ENCODE measurements at places on chromosomes 13 and 19.

DNA sequence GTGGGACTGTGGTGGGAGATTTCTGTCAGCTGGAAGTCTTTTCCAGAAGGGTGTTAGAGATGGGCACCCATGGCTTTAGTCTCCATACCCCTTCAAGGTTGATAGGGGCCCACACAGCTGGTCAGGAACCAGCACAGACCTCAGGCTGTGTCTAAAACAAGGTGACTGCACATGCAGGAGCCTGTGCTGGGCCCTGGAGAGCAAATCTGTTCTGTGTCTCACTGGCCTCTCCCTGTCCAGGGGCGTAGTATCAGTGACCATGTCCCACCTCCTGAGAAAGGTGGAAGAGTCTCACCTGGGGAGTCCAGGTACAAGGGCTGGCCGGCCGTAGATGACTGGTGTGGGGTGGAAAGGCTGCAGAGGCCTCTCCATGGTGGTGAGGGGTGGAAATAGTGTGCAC is 19.4 kb downstream of the ZNF175 start:
- no peak for DNase-seq

DNA sequence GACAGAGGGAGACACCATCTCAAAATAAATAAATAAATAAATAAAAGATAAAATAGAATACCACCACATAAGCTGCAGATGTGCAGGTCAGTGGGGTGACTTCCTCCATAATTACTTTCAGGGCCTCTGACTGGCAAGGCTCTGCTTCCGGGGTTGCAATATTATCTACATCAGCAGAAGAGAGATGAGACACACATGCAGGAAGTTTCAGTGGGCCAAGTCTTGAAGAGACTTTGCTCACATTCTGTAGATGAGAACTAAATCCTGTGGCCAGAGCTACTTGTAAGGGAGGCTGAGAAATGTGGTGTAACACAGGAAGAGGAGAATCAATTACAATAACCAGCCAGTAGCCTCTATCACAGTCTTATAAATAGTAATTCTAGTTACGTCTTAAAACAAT is 89.9 kb upstream of the MAB21L1 start:
- DNase-seq = no peak

- no peak for DNase-seq
These were observed 46.4 kb downstream of the RUBCNL start for GRCh38 chr13:46340631-46341111.

DNA sequence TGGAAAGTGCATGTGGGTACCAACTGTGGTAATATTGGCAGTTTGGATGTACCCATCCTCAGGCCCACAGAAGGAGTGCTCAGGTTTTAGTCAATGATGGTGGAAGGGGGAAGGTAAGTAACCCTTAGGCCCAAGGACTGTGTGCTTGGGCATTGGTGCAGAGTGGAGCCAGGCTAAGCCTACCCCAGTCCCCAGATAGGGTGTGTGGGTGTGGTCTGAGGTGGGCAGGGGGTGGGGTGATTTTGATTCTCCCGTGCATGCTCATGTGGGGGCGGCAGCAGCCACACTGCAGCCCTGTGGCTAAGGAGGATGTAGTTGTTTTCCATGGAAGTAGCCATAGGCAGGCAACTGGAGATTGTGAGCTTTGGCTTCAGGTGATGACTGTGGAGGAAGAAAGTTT is 2197.3 kb downstream of the PCDH9 start:
- no peak for DNase-seq

DNA sequence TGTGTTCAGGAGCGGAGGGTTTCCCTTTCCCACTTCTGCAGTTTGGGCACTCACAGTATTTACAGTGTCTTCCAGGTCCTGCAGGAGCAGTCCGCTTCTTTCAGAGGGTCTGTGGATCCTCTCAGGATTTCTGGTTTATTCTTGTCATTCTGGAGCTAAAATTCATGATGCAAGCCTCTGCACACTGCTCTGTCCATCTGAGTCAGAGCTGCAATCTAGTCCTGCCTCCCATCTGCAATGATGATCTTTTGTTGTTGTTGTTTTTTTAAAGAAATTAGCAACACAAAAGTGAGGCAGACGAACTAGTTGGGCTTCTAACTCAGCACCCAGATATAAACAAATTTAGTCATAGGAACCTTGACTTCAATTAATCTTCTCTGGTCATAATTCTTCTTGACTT is 86.5 kb downstream of the DLEU7 start:
- no peak for DNase-seq

- DNase-seq = no peak
These were observed 1297.4 kb upstream of the MIR17HG start for GRCh38 chr13:90049989-90050671.

GRCh38 chr13:30418717-30419459 is 3.4 kb upstream of the UBE2L5 start:
- DNase-seq = no peak

DNA sequence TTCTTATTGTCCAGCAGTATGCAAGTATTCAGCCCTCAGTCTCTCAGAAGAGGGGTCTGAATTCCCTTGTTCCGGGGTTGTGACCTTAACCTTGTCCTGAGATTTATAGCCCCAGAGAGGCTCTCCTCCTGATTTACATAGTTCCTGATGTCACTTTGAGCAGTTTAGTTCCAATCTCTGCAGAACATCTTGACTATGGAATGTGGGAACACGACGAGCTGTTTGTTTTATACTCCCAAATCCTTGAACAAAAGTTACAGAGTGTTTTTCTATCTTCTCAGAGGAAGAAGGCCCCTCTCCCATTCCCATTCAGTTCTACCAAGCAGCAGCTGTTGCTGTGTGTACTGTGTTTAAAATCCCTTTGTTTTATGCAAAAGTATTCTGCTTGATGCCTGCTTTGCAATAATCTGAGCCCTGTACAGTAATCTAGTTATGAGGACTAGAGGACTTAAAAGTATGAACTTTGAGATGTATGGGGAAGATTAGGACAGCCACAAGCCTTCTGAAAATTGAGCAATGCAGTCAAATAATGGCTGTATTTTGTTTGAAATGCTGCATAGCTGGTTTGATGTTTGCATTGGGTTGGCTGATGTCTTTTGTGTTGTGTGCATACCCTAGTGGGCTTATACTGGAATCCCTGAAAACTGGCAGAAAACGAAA is 74.7 kb downstream of the KL start:
- DNase-seq = no peak

DNA sequence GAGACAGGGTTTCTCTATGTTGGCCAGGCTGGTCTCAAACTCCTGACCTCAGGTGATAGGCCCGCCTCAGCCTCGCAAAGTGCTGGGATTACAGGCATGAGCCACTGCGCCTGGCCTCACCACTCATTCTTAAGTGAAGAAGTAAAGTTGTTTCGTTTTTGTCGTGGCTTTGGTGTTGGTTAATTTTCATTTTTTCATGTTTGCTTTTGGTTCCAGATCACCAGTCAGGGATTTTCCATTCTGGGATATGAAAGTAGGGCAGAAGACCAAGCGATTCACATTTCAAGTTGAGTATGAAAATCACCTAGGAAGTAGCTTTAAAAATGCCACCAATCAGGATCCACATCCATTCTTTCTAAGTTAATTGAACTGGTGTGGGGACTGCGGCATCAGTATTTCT is 289.9 kb downstream of the DIAPH3 start:
- DNase-seq = no peak

- DNase-seq = no peak
These were observed 23.5 kb downstream of the TFDP1 start for GRCh38 chr13:113607889-113608635.

DNA sequence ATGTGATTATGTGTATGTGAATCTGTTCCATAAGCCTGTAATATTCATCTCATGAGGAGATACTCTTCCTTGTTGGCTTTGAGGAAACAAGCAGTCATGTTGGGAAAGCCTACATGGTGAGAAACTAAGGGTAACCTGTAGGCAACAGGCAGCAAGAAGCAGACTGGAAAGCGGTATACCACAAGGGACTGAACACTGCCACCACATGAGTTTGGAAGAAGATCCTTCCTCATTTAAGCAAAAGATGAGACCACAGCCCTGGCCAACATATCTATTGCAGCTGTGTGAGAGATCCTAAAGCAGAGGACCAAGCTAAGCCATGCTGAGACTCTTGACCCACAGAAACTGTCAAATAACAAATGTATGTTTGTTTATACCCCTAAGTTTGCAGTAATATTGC is 134.8 kb downstream of the B3GLCT start:
- DNase-seq = no peak

DNA sequence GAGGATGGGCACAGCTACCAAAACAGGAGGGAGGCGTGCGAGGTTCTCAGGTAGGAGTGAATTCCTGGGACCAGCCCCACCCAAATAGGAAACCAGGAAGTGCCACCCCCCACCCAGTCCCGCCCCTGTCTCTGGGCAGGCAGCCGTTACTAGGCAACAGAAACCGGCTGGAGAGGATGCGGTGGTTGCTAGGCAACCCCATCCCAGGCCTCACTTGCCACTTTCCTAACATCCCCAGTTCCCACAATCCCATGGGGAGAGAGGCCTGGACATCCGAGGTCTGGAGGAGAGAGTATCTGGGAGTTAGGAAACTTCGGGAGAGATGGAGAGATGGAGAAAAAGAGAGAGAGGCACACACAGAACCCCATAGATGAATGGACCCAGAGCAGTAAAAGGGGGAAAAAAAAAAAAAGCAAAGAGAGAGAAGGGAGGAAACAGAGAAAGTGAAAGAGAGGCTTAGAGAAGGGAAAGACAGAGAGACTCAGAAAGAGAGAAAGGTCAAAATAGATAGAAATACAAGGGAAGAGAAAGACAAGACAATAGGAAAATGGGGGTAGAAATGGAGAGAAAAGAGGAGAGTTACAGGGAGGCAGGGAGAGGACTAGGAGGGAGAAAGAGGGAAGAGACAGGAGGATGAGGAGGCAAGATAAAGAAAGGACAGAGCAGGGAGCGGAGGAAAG is 3.8 kb downstream of the GRIK5 start:
- no peak for DNase-seq

DNA sequence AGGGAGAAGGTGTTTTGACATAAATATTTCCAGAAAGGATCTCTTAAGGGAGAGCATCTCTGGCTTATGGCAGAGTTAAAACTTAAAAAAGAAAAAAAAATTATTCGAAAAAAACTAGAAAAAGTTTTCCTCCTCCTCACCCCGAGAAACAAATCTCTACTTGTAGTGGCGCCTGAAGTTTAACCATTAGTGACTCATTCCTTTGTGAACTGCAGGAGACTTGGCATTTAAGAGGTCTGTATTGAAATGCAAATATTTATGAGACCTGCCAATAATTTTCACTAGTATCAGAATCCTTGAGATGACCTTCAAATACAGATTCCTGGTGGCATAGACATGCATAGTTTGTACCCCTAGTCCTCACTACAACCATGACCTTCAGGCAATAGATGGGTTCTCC is 64.9 kb upstream of the MED4 start:
- DNase-seq = no peak

GRCh38 chr13:47858042-47859025 is 142.7 kb downstream of the SUCLA2 start:
- DNase-seq = no peak

GRCh38 chr19:4375164-4376027 is 25.0 kb downstream of the SH3GL1 start:
- DNase-seq = peak; percentile 72
